ENCODE measurements at places on chromosomes 6 and 20.

DNA sequence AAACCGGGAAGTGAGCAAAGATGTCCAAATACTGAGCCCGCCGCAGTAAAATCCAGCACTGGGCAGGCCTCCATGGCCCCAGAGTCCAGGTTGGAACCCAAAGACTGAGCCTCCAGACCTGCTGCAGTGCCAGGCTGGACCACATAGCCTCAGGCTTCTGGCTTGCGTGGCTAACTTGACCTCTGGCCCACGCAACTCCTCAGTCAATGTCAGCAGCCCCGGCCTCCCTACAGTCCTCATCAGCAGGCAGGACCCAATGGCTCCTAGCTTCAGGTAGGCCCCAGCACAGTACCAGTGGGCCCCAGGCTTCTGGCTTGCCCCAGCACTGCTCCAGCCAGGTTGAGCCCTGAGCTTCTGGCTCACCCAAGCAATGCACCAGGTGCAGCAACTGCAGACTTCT is 245.1 kb upstream of the AFDN start:
- no peak for DNase-seq

DNA sequence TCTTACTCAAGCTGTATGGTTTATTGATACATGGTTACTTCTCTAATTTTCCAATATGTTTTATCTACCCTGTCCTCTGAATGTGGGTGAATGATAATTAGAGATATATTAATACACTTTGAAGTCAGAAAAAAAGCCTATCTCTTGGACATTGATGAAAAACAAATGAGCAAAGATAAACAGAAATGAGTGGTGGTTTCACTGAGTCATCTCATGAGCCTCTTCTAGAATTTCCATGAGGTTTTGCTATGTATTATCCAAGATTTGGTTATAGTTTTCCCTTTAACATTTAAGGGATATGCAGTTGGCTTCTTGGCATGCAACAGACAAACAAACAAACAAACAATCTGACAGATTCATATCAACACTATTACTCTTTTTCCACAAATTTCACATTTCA is 586.8 kb downstream of the RFPL4B start:
- no peak for DNase-seq

- peak; percentile 24 for DNase-seq
Observed at GRCh38 chr6:167892835-167893815, 66.4 kb downstream of the AFDN start.

- DNase-seq: peak; percentile 77
Observed at GRCh38 chr6:10478187-10479040, 42.7 kb upstream of the GCNT2 start.

GRCh38 chr20:8228315-8228714 is 96.2 kb downstream of the PLCB1 start:
- DNase-seq: no peak

DNA sequence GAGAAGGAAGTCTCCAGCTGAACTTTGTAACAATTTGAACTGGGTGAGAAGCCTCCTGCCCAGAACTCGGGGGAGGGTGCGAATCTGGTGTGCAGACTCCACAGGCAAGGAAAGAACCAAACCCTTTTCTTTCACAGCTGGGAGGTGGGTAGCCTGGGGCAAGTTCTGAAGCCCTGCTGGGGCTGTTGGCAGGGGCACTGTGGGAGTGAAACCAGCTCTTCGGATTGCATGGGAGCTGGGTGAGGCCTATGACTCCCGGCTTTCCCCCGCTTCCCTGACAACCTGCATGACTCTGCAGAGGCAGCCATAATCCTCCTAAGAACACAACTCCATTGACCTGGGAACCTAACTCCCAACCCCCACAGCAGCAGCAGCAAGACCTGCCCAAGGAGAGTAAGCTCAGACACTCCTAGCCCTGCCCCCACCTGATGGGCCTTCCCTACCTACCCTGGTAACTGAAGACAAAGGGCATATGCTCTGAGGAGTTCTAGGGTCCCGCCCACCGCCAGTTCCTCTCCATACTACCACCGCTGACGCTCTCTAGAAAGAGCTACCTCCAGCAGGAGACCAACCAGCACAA is 37.5 kb downstream of the SOD2 start:
- DNase-seq: no peak

DNA sequence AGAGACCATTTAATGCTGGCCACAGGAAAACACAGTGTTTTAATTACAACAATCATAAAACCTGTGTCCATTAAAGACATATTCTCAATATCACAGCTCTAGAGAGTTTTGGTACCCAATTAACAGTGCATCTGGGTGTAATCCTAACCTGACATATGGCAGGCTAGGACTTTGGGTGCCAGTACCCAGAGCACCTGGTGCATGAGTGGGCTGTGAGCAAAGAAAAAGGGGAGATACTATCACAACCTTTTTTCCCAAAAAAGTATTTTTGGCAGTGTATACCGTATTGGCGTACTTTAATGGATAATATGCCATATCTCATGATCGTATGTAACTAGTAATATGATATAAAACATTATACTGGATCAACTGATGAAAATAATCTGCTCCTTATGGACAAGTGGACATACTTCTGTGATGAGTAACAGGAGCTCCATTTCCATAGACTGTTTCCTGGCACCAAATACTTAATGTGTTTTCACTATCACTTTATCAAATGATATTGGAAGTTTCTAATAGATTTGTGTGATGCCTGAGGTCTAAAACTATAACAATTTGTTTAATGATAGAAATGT is 91.7 kb downstream of the COL19A1 start:
- no peak for DNase-seq

GRCh38 chr6:103870970-103871369 is 988.7 kb downstream of the HACE1 start:
- no peak for DNase-seq

GRCh38 chr6:70215460-70216108 is 87.3 kb downstream of the COL9A1 start:
- DNase-seq: no peak

GRCh38 chr6:67640484-67640883 is 994.6 kb upstream of the ADGRB3 start:
- DNase-seq: no peak

GRCh38 chr6:25990172-25990873 is 27.7 kb downstream of the TRIM38 start:
- no peak for DNase-seq

DNA sequence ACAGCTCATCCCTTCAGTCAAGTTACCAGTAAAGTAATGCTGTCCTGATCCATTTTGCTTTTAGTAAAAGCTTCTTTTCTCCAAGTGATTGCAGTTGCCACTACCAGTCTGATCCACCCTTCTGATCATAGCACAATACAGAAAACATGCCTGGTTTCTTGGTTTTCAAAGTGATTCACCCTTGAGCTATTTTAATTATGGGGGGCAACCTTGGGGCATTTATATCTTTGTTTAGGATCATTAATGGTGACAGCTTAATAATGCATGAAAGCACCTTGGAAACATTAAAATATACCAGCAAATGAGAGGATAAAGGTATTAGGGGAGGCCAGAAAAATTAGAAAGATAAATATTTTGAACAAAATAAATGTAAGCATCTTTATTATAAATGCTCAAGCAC is 38.4 kb downstream of the LRRC1 start:
- no peak for DNase-seq

DNA sequence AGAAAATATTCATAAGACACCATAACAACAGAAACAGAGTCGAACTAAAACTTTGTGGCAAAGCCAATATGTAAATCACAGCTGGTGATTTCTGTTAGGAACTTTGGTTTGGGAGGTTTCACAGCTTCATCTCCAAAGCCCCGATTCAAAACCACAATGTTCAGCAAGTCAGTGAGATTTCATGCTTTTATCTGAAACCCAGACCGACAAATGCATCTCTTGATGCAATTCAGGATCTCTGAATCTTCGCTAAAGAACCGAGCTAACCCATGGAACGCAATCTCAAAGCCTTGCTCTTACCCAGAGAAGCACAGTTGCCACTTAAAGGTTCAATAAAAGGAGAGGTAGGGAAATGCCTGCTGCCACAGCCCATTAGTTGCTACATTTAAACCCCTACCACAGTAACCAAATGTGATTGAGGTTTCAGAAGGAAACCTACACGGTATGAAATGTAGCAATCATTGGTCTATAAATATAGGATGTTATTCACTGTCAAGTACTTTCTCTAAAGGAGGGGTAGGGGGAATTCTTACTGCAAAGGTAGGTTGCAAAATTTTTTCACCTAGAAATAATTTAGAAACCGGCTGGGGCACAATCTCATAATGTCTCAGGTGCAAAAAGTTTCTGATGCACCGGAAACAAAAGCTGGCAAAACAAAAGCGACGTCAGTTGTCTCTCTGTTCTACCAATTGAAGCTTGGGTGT is 381.0 kb upstream of the ARID1B start:
- DNase-seq: no peak

- peak; percentile 33 for DNase-seq
Observed at GRCh38 chr6:29552512-29553051, 7.0 kb downstream of the UBD start.
